ENCODE measurements at places on chromosomes 11 and 22.
A peak's percentile ranks its signal among the peaks of the same experiment; 100 is the strongest.

DNA sequence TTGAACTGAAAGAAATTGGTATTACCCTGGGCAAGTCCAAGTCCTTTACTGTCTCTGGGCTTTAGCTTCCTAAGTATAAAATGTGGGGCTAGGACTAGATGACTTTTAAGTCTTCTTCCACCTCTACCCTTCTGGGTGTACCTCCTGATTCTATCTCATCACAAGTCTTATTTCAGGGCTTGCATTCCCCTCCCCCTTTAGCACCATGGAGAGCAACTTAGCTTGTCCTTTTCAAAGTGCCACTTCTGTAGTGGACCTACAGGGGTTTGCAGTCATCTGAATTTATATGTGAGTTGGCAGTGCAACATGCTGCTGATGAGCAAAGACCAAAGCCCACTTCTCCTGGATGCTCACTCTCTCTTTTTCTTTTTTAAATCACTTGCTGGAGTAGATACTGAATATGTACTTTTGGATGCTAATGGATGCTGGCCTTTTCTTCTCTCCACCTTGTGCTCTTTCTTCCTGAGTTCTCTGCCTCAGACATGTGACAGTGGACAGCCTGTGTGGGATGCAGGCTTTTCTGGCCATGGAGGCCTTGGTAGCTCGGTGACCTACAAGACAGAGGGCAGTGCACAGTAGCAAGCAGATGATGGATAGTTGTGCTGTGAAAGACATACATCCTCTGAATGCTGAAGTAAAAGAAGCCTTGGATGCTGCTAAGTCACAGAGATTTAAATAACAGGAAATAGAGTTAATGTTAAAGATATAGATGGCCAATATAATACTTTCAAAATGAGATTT lies 185.0 kb downstream of the NELL1 start:
- DNase-seq: no peak

- DNase-seq: no peak
Measured at GRCh38 chr22:45285263-45286058, 712 bp downstream of the UPK3A start.

GRCh38 chr11:103396237-103396636 lies 287.0 kb downstream of the DYNC2H1 start:
- no peak for DNase-seq

GRCh38 chr11:128757886-128758612 lies 64.2 kb downstream of the FLI1 start:
- DNase-seq: no peak

GRCh38 chr11:109424901-109425300 lies 2.9 kb downstream of the C11orf87 start:
- no peak for DNase-seq

- no peak for DNase-seq
Measured at GRCh38 chr11:76249195-76249741, 43.0 kb upstream of the WNT11 start.

- DNase-seq: peak; percentile 59
Measured at GRCh38 chr11:5690736-5691135, 1.1 kb downstream of the TRIM22 start.

- no peak for DNase-seq
Measured at GRCh38 chr11:46528445-46529094, 65.3 kb downstream of the AMBRA1 start.

DNA sequence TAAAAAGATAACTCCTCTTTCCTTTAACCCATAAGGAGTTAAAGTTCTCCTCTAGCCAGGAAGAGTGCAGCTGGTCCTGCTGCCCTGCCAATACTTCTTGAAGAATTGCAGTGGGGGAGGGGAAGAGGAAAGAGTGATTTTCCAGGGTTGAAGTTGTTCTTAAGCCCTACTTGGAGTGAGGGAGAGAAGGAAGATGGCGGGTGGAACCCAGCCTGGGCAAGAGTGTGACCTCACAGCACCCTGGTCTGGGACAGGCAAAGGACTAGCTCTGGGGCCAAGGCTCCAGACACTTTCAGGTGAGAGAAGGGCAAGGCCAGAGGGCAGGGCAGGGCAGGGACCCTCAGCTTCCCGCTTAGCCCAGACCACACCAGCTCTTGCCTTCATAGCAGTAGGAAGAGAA lies 6.6 kb downstream of the TNKS1BP1 start:
- peak; percentile 61 for DNase-seq

DNA sequence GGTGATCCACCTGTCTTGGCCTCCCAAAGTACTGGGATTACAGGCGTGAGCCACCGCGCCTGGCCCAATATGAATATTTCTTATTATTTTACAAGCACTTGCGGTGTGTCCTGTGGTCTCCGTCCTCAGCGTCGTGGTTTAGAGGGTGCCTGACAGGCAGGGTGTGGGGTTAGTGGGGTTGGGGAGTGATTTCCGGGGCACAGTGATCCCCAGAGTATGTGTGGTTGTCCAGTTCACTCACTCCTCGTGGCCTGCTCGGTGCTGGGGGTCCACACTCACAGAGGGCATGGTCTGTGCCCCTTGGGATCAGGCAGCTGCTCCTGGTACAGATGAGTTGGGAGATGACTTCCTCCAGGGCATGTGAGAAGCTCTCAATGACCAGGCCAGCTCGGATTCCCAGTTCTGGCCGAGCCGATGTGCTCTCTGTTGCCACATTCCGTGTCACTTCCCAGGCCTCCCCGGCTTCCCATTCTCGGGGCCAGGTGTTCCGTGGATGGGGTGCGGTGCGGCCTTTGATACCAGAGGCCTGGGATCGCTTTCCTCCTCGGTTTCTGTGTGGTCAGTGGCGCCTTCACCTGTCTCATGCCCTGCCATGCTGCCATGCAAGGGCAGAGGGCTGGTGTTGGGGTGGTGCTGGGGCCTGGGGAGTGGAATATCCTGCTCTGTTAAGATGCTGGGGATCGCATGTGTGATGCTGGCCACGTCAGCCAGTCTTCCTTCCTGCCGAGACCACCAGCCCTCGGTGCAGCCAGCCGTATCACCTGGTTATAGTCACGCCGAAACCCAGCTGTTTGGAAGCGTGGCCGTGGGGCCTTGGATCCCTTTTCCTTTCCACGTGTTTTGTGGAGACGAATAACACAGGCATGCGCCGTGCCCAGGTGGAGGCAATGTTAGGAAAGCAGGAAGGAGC lies 39.6 kb downstream of the PARVB start:
- DNase-seq: no peak

DNA sequence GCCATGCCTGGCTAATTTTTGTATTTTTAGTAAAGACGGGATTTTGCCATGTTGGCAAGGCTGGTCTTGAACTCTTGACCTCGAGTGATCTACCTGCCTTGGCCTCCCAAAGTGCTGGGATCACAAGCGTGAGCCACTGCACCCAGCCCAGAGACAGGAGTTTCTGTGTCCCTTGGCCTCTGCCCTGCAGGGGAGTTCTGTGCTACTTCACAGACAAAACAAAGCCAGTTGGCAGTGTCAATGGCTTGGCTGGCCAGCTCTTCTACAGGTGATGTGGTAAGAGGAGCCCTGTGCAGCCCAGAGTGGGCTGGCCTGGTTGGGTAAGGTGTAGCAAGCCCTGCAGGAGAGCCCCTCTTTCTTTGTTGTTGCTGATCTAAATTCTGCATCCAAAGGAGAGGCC lies 60.5 kb upstream of the SHISAL1 start:
- no peak for DNase-seq
